Left ventricle myocardium inferior (tissue), 1 donor: ENCODE measurements at places on chromosomes 3 and 15. TPM values are rescaled to one million over a fixed set of nuclear protein-coding genes. Genes with fewer than 3 reads are reported as not detected.

CHRFAM7A gene
- total RNA-seq, result 2.4 TPM

SAMD7 gene
- not detected for total RNA-seq

ANKUB1 gene
- not detected for total RNA-seq

SLC24A5 gene
- total RNA-seq, result not detected

IQCF5 gene
- not detected for total RNA-seq

AGTR1 gene
- total RNA-seq, result 1.2 TPM

IFT57 gene
- 22.6 TPM for total RNA-seq

ZPLD1 gene
- total RNA-seq, result not detected

LYZL4 gene
- not detected for total RNA-seq

ONECUT1 gene
- total RNA-seq, result not detected

FOXB1 gene
- not detected for total RNA-seq

TMEM40 gene
- 4.5 TPM for total RNA-seq

DPPA4 gene
- total RNA-seq, result not detected

GOLGA8S gene
- total RNA-seq, result 0.33 TPM

FGD5 gene
- 13.9 TPM for total RNA-seq

DNA sequence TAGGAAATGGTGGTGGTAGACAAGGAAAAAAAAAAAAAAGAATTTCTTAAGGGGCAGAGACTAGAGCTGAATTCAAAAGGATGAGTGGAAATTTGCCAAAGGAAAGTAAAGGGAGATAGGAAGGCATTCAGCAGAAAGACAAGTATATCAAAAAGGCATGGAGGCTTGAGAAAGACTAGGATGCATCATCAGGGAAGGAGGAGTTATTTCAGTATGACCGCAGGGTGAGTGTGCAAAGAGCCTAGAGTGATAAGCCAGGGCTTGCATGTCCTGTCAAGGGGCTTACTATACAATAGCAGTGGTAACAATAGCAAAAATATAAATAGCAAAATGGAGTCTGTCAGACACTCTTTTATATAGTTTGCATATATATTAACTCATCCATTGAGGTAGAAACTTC lies 112.0 kb downstream of the FRMD4B start:
- DNase-seq, result no peak

- DNase-seq, result no peak
These were observed 12.0 kb downstream of the CSRNP1 start for GRCh38 chr3:39141171-39141995.

DNA sequence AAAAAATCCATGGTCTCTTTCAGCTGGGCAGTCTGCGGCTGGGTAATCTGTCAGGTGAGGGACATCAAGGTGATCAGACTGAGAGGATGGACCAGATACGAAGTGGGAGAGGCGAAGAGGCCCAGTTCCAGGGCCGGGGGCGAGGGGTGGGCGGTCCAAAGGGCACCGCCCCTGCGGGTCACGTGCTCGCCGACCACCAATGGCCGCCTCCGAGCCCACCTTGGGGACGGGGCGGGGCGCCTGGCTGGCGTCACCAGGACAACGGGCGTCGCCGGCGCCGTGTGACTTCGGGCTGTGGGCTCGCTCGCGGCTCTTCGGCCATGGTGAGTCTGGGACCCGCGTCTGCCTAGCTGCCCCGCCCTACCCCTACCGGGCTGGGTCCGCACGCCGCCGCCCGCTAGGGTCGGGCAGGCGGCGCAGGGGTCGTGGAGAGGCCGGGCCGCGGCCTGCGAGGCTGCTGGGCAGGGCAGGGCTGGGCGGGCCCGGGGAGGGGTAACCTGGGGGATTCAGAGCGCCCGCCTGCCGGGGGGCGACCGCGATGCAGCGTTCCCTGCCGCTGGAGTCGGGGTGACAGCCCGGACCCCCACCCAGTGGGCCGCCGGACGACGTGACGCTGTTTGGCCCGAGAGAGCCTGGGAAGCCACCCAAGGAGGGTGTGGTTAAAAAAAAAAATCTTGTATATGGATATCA lies at the start of gene FBXL2:
TSS of gene FBXL2 (plus strand) at position 250 of the 690 bp plus-strand sequence. CDS start at position 321, 71 bp downstream.
- peak; percentile 71 for DNase-seq

GRCh38 chr3:46954178-46954577 lies 22.4 kb downstream of the CCDC12 start:
- no peak for DNase-seq

- DNase-seq, result no peak
These were observed 8.9 kb upstream of the SGO1 start for GRCh38 chr3:20194793-20195460.

- no peak for DNase-seq
These were observed 16.5 kb downstream of the AADACL2 start for GRCh38 chr3:151750181-151750580.

DNA sequence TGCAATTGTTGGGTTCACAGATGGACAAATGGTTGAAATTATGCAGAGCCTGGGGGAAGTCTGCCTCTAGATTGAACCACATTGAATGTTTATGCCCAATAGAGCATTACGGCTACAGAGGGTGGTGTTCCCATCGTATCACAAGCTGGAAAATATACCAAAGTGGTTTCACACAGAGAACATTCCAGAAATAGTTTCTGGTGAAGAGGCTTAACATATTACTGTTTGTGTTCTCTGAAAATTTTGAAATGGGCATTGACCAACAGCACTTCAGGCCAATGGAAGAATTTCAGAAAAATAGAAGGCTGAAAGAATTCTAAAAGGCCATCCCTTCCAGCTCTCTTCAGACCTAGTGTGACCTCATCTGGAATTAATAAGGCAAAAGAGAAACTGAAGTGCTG lies 203.9 kb downstream of the NEK10 start:
- no peak for DNase-seq

DNA sequence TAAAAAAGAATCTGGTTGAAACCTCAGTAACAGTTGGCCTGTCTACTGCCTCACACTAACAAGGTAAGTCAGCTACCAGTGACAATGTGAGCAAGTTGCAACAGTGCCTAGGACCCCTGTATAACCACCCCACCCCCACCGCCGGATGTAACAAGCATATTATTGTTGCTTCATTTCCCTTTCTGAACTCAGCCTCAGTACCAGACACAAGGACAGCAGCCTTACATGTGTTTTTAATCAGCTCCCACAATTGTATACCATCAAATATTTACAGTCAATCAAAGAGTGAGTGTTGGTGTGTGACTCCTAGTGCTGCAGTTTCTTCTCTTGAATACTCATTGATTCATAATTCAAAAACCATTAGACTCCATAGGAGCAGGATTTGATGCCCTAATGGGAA lies 96.4 kb downstream of the PYDC2 start:
- no peak for DNase-seq

- no peak for DNase-seq
These were observed 212.3 kb upstream of the CFAP20DC start for GRCh38 chr3:59262076-59262498.

GRCh38 chr3:65811086-65811761 lies 227.5 kb downstream of the MAGI1 start:
- DNase-seq, result peak; percentile 16

DNA sequence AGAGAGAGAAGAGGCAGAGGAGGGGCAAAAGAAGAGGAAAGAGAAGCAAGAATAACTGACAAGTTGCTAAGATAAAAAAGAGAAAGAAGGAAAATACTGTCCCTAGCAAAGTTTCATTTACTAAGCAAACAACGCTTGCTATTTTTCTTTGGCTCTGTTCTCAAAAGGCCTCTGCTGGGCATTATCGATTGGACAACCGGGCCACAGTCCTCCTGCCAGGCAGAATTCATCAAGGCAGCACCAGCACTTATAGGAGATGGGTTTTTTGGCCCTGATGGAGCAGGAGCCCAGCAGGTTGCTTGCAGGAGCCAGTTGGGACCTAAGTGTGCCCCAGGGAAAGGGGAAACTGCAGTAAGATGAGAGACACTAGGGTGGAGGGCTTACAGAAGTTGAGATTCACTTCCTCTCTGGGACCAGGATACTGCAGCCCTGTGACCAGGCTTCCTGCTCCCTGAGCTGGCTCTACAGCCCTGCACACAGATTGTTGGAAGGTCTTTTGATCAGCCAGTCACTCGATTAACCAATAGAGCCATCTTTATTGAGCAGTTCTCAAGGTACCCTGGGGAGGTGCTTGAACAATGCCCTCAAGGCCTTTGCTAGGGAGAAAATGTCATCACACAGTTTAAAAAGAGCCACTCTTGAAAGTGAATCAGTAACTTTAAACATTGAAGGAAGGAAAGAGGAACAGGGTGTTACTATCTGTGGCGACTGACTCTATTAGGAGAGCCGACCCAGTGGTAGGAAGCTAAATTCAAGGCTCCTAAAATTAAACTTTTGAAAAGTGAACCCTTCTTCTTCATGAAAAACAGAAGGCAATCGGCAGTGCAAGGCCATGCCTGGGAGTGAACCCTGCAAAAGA lies 28.8 kb upstream of the GLCE start:
- DNase-seq, result no peak

DNA sequence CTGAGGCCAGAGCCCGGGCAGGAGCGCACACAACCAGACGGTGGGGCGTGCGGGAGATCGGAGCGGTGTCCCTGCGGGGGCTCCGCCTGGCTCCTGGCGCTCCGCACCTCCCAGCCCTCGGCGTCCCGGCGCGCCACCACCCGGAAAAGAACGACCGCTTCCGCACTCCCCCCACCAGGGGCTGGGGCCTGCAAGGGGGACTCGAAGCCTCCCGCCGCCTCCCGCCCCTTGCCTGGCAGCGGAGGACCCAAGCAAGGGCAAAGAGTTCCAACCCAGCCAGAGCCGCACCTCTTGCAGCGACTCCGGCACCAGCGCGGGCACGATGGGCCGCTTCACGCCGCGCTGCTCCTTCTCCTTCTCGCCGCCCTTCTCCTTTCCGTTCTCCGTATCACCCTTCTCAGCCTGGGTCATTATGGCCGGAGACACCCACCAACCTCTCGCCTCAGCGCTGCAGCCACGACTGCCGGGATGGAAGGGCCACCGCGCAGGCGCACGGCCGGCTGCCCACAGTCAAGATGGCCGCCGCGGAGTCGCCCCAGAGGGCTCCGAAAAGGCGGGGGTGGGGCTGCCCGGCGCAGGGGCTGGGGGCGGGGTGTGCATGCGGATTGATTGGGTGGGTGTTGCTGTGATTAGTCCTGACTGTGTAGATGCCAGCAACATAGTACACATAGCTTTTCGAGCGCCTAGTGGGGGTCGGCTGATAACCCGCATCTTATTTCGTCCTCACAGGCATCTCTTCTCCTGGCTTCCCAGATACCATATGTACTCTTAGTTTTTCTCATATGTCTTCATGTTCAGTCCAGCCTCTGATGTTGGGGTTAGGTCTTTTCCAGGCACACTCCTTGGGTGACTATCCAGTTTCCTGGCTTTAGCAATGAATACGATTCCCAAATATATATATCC lies at the start of gene ACTR8:
TSS of gene ACTR8 (minus strand) at position 462 of the 903 bp plus-strand sequence. CDS start at position 411, 51 bp downstream.
- DNase-seq, result peak; percentile 89

- DNase-seq, result no peak
These were observed 33.9 kb upstream of the MBNL1 start for GRCh38 chr3:152234657-152235375.

GRCh38 chr3:105906836-105907235 lies 38.0 kb upstream of the CBLB start:
- DNase-seq, result no peak

GRCh38 chr15:81660976-81661375 lies 287.0 kb upstream of the TMC3 start:
- no peak for DNase-seq

DNA sequence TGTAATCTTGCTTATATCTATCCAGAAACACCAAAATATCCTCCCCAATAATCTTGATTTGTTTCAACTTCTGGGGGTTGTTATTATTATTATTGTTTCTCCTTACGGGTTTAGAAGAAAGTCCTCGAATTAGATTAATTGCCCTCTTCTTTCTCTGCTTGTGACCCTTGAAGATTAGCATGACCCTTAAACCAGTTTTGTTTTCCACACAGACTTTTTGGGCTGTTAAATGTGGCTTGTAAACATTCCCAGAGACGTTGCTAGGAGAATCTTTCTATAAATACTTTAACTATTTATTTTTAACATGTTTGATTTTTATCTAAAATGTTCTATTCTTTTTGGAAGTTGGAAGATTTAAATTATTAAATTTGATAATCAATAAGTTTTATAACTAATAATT lies 4.3 kb upstream of the SUCNR1 start:
- DNase-seq, result no peak

GRCh38 chr3:119543147-119543546 lies 16.3 kb downstream of the CD80 start:
- DNase-seq, result no peak

DNA sequence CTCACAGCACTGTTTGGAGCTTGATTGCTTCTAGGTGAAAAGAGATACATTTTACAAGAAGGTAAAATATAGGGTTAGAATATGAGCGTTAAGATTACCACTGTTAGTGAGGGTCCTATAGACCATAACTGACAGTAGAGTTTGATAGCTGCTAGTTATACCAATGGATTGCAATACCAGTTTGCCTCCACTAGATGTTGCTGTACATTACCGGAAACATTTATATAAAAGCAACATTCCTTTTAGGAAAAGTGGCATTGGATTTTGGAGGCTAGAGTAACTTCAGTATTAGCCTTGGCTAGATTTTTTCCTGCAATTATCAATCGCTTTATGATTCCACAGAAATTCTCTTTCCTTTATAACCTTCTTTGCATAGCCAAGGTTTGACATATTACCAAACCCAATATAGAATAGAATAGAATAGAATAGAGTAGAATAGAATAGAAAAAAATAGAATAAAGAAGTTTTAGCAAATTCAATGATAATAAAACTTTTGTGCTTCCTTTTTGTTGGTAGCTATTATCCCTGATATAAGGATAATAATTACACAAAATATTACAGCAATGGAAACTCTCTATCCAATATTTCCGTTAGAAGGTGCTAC lies 1093.6 kb upstream of the ALCAM start:
- no peak for DNase-seq

GRCh38 chr15:99273801-99274200 lies 22.5 kb downstream of the LRRC28 start:
- DNase-seq, result no peak

- no peak for DNase-seq
These were observed 564.5 kb upstream of the ZNF717 start for GRCh38 chr3:76349715-76350480.

- DNase-seq, result no peak
These were observed 719.9 kb downstream of the CADM2 start for GRCh38 chr3:85678713-85679112.

DNA sequence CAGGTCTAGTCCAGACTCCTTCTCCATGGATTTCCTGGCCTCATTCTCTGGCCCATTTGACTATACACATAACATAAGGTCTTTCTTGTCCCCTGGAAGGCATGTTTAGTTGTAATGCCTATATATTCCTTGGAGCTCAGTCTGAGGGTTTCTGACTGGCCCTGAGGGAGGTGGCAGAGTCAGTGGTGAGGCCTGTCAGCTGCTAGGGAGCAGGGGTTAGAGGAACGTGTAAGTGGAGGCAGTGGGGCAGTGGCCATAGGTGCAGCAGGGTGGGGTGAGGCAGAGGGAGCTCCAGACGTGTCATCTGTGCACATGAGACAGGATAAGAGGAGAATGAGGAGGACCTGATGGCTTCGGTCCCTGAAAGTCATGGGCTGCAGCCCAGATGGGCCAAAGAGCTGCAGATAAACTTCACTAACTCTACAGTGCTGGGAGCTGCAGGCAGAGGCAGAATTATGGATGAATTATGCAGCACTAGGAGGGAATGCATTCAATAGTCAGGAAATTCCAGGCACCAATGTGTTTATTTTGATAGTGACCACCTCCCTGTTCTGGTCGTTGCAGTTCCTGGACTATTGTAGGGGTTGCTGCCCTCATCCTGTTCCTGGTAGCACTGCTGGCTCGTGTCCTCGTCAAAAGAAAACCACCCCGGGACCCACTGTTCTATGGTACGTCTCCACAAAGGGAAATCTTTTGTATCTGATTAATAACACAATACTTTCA lies 4.9 kb downstream of the TM6SF1 start:
- no peak for DNase-seq
